Inflammatory macrophage treated with lipopolysaccharide for 4 hours (primary cell): ENCODE measurements at places on chromosomes 2 and 18.
A peak's percentile ranks its signal among the peaks of the same experiment; 100 is the strongest.

DNA sequence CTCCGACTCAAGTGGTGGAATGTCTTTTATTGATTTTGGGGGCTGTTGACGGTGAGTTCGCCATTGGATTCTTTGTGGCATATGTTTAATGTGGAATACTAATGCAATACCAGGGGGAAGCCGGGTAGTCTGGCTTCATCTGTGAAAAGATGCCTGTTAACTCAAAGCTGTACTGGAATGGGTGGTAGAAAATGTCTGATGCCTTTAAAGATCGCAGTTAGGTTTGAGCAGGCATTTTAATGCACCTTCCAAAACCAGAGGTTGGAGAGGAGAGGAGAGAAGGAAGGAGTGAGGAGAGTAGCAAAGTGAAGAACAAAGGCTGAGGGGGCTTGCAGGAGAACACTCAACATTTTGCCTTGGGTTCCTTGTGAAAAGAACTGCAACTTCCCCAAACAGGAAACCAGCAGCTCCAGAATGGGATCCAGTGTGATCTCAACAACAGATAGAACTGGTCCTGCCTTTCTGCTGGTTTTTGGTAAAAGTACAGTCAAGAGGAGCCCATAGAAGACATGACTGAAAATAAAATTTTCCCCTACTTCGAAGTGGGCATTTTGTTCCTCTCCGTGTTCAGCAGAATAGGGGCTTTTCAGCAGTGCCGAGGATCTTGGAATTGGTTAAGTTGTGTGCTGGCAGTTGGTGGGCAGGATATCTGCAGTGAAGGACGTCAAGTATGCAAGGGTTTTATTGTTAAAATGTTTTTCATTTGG is 1.5 kb downstream of the ZNF532 start:
- no peak for DNase-seq

- peak; percentile 24 for DNase-seq
Measured at GRCh38 chr2:85785027-85785822, 31.4 kb downstream of the ATOH8 start.

DNA sequence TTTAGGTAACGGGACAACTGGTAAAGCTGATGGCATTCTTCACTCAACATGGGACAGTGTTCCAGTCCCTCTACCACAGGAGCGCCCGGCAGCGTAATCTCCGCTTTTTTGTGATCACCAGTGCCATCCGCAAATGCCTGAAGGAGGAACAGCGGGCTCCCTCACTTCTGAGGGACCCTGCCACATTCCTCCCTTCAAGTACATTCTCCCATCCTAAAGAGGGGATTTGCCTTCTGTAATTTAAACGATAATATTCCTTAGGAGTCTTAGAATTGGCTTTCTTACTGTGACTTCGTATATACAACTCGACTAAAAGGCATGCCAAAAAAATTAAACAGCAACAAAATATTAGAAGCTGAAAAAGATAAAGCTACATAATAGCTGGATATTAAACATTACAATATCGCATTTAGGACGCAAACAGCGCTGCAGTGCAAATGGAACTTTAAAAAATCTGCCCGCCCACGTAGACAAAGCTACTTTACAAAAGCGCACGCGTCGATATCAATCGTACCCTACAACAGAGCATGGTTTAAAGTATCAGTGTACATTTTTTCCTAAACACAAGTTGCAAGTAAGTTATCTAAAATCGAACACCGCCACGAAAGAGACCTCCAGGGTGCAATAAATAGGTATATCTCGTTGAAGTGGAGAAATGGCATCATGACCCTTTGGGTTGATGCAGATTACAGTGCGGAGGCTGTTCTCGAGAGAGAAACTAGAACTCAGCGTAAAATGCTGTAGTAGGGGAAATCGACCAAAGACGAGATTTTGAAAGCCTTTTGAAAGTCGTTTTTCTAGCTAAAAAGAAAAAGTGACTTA is 2.3 kb upstream of the VSNL1 start:
- DNase-seq, result peak; percentile 3

DNA sequence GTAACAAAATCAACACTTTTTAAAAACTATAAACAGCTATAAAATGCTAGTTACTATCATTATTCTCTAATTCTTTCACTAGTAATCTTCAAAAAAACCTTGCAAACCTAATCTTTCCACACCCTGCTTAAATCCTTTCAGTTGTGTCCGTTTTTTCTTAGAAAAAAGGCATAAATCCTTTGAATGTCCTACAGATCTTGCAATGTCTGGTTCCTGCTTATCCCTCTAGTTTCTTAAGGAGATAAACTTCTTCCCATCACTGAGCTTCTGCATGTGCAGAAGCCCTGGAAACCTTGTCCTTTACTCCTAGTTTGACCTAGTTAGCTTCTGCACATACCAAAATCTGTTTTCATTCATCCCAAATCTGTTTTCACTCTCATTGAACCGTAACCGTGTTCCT is 1.3 kb upstream of the PNO1 start:
- no peak for DNase-seq

DNA sequence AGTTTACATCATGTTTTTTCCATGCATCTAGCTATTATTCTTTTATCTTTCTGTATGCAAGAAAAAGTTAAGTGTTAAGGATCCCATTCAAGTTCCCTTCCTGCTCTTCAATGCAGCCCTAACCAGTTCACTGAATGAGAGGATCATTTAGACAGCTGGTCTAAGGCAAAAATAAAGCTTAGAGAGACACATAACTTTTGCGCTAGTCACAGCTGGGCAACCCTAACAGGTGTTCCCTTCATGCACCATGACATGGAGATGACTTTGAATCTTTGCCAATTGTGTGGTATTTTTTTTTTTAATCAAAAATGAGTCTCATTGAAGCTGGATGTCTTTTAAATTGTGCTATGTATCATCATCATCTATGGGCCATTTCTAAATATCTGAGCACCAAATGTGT is 393.8 kb upstream of the CYRIA start:
- DNase-seq, result no peak

DNA sequence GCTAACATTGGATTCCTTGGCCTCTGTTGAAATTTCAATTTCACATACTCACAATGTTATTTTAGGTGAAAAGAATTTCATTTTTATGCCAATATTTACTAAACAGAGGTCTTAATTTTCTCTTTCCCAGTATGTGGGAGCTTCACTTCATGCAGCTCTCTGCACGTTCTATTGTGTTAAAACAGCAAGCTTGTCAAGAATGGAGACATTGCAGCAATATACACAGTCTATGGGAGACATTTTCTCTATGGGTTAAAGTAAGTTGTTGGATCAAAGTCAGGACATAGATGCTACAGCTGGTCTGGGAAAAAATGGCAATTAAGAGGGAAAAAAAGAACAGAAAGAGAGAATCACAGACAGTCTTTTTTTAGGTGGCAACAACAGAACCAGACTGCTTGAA is 70.4 kb upstream of the ARHGAP15 start:
- no peak for DNase-seq

- no peak for DNase-seq
Measured at GRCh38 chr2:96831679-96832078, 12.1 kb downstream of the ANKRD23 start.

DNA sequence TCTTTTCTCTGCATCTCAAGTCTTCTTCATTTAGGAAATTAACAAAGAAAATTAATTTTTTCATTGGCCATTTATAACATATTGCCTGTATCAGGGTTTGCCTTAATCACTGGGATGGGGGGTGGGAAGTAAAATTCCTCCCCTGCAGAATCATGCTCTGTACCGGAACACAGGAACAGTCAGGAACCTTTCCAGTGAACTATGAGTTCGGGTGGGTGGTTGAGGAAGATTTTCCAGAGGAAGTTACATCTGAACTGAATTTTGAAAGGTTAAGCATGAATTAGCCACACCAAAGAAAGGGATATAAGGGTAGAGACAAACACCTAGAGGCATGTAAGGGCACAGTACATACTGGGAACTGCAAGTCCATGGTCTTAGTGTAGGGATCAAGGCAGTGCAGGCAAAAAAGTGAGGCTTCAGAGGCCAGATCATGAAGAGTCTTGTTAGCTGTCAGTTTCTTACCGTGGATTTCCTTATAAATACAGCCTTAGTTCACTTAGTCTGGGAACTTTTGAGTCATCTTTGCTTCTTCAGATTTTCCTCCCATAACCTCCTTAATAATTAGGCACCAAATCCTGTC is 55.6 kb downstream of the FAM117B start:
- DNase-seq, result peak; percentile 15

DNA sequence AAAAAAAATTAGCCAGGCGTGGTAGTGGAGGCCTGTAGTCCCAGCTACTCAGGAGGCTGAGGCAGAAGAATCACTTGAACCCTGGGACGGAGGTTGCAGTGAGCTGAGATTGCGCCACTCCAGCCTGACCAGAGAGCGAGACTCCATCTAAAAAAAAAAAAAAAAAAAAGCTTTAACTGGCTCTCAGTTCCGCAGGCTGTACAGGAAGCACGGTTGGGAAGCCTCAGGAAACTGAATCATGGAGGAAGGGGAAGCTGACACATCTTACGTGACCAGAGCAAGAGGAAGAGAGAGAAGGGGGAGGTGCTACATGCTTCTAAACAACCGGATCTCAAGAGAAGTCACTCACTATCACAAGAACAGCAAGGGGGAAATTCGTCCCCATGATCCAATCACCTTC is 505.6 kb upstream of the SLC8A1 start:
- DNase-seq, result peak; percentile 84

DNA sequence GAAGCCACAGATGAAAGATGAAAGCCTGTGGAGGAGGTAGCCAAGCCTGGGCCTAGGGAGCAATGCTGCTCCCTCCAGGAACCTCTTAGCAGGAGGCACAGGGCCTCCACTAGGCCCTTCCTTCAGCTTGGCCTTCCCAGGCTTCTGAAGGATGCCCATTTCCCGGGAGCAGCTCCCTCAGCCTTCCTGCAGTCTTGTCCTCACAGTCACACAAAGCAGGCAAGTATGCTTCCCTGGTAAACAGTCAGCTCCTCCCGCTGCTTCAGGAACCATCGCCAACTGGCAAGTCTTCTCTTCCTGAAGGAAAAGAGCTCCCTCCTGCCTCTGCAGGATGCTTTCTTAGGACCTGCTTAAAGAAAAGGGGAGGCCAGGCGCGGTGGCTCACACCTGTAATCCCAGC is 53.2 kb downstream of the SMAD7 start:
- DNase-seq, result no peak
